ENCODE measurements at places on chromosomes 7 and 10.

DNA sequence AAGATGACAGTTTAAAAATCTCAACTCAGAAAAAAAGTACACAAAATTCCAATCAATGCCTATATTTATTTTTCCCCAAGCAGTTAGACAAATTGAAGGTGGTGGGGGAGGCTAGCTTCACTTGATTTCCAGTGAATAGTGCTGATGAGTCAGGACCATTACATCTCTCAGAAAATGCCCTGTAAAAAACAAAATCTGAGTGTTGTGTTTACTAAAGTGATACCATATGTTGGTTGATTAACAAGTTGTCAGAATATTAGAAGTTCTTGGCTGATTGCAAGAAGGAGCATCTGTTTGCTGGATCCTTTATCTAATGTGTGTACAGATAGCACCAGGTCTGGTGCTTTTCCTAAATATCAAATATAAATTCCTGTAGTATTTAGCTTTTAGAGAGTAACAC, 31.3 kb upstream of the KIAA1217 start:
- DNase-seq: no peak

DNA sequence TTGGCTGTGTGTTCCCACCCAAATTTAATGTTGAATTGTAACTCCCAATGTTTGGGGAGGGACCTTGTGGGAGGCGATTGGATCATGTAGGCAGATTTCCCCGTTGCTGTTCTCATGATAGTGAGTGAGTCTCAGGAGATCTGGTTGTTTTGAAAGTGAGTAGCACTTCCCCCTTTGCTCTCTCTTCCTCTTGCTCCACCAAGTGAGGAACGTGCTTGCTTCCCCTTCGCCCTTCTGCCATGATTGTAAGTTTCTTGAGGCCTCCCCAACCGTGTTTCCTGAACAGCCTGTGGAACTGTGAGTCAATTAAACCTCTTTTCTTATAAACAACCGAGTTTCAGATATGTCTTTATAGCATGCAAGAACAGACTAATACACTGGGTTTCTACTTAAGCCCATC, 176.3 kb downstream of the CDK14 start:
- no peak for DNase-seq

- no peak for DNase-seq
These were observed 28.2 kb downstream of the BAMBI start for GRCh38 chr10:28705472-28705871.

- no peak for DNase-seq
These were observed 402.4 kb downstream of the HGF start for GRCh38 chr7:81367326-81367931.

DNA sequence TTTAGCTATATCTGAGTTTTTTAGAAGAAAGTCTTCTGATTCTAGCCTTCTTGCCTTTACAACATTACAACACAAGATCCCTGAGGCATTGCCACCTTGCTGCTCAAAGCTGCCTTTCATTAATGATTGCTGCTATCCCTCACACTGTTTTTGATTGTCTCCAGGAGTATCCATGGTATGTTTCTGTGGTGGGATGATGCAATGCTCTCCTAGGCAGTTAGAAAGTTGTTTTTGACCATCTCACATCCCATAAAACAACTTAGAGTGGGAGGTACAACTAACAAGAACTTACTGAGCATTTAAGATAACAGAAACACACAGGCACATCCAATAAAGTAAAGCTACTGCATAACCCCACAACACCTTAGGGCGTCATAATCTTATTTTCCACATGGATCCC, 1156.0 kb upstream of the LRRTM3 start:
- DNase-seq: no peak

Data from NCI-H1092 treated with DMSO at 0.1 percent for 48 hours (cell line).